ENCODE measurements at places on chromosomes 5 and 9.
A peak's percentile ranks its signal among the peaks of the same experiment; 100 is the strongest.

DNA sequence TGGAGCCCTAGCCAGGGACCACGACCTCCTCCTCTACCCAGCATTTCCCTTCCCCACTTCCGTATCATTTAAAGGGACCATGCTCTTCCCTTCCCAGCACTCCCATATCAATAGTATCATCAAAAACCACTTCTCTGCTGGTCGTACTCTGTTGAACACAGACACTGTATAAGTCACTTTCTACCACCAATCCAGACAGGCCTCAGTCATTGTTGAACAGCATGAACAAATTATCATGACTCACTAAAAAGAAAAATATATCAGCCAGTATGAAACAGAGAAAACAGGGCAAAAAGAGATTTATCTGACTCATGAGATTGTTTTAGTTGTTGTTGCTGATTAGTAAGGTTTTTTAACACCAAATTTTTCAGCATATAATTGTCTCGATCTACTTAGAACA is 89.8 kb downstream of the CDKN2A start:
- H3K36me3 ChIP-seq, result no peaks in the 10 kb centered on the region
- H3K27me3 ChIP-seq, result no peaks in the 10 kb centered on the region
- DNase-seq, result no peak
- no peak overlapping the region for H3K4me3 ChIP-seq
- H3K27ac ChIP-seq, result no peak overlapping the region

GRCh38 chr5:78362220-78362619 is 1.8 kb downstream of the SCAMP1 start:
- H3K4me3 ChIP-seq, result peak overlapping the region; percentile 78
- no peaks in the 10 kb centered on the region for H3K36me3 ChIP-seq
- H3K27ac ChIP-seq, result no peak overlapping the region
- peaks cover 13% of the 10 kb centered on the region for H3K4me1 ChIP-seq

DNA sequence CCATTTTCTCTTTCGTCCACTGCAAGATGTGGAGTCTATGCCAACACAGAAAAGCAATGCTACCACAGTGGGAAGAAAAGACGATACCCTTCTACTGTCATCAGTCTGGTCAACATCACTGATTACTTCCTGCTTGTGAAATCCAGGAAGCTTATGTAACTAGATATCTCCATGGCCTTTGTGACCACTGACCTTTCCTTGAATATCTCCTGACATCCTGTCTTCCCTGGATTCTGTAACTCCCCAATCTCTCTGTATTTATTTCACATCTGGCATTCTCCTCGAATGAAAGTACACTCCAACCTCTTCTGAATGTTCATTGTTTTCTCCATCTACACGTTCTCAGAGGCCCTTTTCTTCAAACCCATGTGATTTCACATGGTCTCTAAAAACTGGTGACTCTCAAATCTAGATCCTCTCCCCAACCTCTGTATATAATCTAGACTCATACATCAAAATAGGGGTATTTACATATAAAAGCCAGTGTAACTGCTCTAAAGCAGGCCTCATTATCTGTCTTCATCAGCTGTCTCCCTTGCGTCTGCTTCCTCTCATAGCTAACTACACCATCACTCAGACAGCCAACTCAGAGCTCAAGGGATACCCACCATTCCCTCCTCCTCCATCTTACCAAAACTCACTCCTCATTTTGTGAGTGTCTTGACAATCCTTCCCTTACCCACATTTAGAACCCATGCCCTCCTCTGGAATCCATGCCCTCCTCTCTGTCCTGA is 156.8 kb downstream of the SEMA5A start:
- H3K36me3 ChIP-seq, result no peaks in the 10 kb centered on the region
- H3K4me3 ChIP-seq, result no peak overlapping the region
- H3K27ac ChIP-seq, result no peak overlapping the region
- no peaks in the 10 kb centered on the region for H3K4me1 ChIP-seq
- no peaks in the 10 kb centered on the region for H3K27me3 ChIP-seq

DNA sequence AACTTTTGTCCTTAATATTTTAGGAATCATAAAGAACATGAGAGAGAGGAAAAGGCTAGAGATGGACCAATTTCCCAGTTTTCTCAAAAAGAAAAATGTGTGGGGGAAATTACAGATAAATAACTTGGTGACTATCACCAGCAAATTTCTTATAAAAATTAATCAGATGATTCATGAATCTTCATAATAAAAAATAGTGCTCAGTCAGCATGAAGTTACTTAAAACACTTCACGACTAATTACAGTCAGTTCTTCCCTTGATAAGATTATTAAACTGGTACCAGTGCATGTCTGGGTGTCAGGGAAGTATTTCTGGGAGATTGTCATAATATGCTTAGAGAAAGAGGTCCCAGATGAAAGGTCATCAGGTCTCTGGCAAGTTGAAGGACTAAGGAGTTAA is 133.0 kb downstream of the SNCAIP start:
- H3K36me3 ChIP-seq, result no peaks in the 10 kb centered on the region
- no peak for DNase-seq
- peaks cover 15% of the 10 kb centered on the region for H3K27me3 ChIP-seq
- no peak overlapping the region for H3K27ac ChIP-seq

All from A673 (cell line).